ENCODE measurements at places on chromosomes 5 and 9.

DNA sequence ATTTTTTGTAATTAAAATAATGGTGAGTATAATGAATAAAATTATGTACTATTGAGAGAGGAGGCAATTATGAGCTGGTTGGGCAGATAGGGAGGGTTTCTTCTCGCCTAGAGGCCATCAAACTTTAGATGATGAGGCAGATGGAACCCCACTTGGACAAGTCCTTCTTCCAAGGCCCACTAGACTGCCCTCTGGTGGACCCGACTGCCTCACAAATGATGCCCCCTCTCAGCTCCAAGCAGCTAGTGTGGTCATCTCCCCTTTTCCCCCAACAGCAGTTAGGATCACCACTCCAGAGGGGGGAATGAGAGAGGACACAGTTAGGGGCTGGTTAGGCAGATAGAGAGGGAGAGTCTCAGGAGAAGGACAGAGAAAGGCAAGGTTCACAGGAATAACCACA is 348.0 kb upstream of the CDH18 start:
- ATAC-seq: no peak

DNA sequence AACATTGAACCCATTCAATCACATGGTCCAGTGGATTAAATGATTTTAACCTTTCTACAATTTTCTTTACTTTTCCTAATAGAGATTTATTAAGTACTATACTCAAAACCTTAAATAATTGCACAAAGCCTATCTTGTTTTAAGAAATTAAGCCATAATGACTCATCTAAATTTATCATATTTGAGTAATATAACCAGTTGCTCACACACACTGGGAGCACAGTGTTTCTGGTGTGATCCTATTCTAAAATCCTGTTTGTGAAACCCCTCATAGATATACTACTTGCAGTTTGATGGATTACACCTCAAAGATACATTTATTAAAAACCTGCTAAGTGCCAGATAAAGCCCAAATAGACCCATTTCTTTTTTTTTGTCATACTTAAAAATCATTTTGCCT is 668.3 kb upstream of the CDH18 start:
- no peak for ATAC-seq

DNA sequence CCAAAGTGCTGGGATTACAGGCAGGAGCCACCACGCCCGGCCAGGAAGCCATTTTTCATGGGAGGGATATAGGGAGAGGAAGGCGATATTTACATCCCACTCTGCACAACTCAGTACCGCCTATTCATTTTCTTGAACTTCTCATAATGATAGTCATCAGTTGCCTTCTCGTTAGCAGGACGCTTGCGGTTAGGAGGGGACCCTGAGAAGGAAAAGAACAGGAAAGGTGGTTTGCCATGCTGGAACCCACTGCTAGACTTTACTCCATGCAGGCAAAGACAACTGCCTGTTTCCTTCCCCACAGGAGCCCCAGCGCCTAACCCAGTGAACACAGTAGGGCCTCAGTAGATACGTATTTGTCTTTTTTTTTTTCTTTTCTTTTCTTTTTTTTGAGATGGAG is 4.1 kb upstream of the TOR1A start:
- ATAC-seq: no peak

- no peak for ATAC-seq
Observed at GRCh38 chr9:79166005-79166404, 405.8 kb upstream of the TLE4 start.

GRCh38 chr5:96659170-96659569 is 3.0 kb upstream of the CAST start:
- ATAC-seq: no peak

DNA sequence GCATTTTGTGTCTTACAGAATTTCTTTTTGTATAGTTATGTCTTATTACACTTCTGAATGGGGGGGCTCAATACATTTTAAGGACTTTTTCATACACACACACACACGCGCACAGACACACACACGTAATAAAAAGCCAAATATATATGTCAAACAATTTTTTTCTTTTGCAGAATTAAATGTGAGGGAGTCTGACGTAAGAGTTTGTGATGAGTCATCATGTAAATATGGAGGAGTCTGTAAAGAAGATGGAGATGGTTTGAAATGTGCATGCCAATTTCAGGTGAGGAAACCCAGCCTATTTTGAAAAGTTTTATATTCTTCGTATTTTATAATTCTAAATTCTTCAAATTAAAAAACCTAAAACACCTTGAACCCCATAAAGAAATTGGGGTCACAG is 25.6 kb downstream of the TMEFF1 start:
- ATAC-seq: no peak

DNA sequence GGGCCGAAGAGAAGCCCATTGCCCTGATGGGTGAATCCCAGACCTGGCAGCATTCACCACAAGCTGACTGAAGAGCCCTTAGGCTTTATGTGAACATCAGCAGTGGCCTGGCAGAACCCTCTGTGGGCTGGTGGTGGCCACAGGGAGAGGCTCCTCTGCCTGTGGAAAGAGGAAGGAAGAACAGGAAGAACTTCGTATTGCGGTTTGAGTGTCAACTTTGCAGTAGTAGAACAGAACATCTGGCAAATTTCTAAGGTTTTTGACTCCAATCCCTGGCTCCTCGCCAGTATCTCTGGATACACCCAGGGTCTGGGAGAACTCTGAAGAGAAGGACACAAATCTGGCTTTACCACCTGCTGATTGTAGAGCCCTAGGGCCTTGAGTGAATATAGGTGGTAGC is 356.4 kb upstream of the GRAMD2B start:
- ATAC-seq: no peak

GRCh38 chr9:16211946-16212345 is 658.5 kb downstream of the BNC2 start:
- ATAC-seq: no peak

DNA sequence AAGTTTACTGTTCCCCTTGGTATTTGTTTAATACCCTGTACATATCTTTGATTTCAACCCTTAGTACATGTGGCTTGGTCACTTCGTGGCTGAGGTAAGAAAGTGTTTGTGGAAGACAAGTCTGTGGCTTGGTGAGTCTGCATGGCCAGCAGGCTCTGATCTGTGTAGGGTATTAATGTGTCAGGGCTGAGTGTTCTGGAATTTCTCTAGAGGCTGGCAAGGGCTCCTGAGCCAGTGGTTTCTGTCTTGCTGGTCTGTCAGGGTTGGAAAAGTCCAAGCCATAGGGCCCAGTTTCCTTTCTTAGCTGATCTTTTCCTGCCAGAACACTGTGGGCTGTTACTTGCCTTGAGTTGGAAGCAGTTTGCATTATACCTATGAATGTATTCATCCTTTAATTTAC is 48.0 kb upstream of the FBXL7 start:
- no peak for ATAC-seq

- no peak for ATAC-seq
Observed at GRCh38 chr5:90488791-90489190, 14.1 kb downstream of the POLR3G start.

All from activated T-helper 17 cell treated with anti-CD3 and anti-CD28 coated beads, Interleukin-2, amount 50 U/mL, for 72 hours (primary cell).